ENCODE measurements at places on chromosomes 11 and 22. TPM values are rescaled to one million over a fixed set of nuclear protein-coding genes. Genes with fewer than 3 reads are reported as not detected.

The LRRC74B gene
- total RNA-seq = not detected

The SLC5A4 gene
- total RNA-seq = under 0.01 TPM

The LSP1 gene
- total RNA-seq = 0.98 TPM

The KIF18A gene
- 3.4 TPM for total RNA-seq

The CSRP3 gene
- total RNA-seq = not detected

The OSBP2 gene
- 15.0 TPM for total RNA-seq

The XKR3 gene
- total RNA-seq = not detected

The C11orf65 gene
- total RNA-seq = 0.49 TPM

The TUT1 gene
- total RNA-seq = 6.1 TPM

The SCGB2A2 gene
- total RNA-seq = not detected

Data from temporal lobe (tissue), 4 donors.